ENCODE measurements at places on chromosomes 2 and 18. TPM values are rescaled to one million over a fixed set of nuclear protein-coding genes. Genes with fewer than 3 reads are reported as not detected.
A peak's percentile ranks its signal among the peaks of the same experiment; 100 is the strongest.

DNA sequence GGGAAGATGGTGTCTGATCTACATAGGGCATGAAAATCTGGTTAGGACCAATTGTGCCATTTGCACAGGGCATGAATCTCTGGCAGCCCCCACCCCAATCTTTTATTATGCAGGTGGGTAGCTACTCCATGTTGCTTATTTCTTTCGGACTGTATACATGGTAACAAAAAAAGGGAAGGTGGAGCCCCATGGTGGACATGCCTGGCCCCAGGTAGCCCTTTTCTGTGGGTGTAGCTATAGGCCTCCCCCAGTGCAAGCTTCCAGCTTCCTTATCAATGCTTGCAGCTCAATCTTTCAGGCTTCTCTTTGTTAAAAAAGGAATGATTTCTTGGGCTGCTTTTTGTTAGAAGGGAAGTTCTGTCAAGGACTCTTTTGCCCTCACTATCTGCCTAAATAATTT is 14.3 kb upstream of the UXS1 start:
- DNase-seq, result no peak

DNA sequence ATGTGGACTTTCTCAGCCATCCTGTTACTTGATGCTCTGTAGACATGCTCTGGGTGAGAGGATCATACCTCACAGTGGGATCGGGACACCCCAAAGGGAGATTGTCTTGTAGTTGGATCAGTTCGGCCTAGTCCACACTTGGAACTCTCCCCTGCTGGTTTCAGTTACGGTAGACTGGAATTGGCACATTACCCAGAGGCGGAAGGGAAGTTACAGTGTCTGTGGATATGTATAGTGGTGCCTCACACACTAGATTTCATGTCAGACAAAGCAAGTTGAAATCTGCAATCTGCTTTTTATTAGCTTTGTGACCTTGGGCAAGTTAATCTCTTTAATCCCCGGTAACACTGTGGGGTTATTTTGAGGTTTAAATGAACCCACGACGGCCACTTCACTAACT is 16.2 kb upstream of the CTAGE1 start:
- DNase-seq, result peak; percentile 41

- no peak for DNase-seq
Observed at GRCh38 chr2:134129900-134130537, 123.9 kb upstream of the MGAT5 start.

- no peak for DNase-seq
Observed at GRCh38 chr2:37357069-37357468, 12.6 kb downstream of the QPCT start.

DNA sequence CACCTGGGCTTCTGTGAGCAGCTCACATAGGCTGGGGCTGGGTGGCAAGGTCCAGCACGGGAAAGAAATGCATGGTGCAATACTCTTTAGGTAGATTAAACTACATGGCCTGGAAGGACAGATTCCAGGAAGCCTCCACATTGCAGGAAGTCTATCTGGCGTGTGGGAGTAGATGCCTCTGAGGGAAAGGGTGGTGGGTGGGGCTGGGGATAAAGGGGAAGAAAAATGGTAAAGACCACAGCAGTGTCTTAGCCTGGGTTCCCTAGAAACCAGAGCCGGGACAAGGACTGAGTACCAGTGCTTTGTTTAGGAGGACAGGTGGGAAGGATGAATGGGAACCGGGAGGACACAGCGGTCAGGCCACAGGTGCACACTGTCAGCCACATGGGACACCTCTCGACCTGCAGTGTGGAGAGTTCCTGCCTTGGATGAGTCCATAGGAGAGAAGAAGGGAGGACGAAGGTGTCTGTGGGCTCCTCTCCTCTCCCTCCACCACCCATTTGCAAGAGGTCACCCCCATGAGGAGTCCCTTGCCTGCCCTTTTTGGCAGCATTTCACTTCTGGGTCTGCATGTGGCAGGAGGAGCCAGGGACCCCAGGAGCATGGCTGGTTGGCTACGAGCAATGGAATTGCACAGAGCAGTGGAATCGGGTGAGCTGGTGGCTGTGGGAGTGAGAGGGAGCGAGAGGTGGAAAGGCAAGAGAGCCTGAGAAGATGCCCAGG is 91.5 kb upstream of the HS6ST1 start:
- DNase-seq, result no peak

DNA sequence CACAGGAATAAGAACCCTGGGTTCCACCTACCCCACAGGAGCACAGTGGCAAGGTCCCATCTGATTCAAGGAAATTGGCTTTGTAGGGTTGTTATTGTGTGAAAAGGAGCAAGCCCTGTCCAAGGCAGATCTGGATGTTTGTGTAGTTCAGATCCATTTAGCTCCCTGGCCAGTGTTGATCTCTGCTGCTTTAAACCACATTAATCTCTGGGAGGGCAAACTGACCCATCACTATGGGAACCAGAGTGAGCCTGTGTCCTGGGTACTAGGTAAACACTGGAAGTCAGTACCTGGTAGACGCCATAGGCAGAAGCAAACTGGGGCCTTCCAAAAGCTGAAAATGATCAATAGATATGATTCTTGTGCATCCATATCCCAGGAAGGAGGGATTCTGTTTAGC is 271.5 kb upstream of the EPAS1 start:
- no peak for DNase-seq

DNA sequence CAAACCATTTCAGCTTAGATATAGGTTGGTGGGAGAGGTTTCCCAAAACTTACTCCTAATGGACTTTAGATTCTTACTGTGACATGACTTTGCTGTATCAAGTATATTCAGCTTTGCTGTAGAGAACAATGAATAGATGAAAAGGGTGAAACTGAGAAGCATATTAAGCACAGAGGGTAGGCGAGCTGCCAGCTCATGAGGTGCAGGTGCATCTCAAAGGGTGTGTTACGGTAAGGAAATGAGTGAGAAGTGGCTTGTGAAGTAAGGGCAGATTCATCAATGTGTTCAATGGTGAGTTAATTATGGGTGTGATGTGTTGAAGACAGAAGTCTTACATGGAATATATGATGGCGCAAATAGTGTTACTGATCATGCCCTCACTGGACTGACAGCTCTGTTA is 49.3 kb downstream of the CD8B2 start:
- DNase-seq, result no peak

DNA sequence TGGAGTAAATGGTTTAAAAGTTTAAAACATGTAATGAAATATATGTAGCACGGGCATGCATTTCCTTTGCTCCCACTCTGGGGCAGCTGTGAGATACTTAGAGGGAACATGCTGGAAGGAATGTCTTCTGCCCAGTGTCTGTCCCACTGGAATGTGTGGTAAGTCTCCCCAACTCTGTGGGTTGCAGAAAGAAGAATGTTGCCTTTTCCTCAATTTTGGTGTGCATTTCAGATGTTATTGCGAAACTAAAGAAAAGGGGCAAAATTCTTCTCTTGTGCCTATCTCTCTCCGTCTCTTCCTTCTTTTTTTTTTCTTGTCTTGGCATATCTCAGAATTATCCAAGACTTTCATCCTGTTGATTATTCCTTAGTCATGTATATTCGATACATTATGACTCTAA is 201.1 kb downstream of the SH3RF3 start:
- peak; percentile 29 for DNase-seq

GRCh38 chr18:12839526-12840196 is 44.4 kb downstream of the PTPN2 start:
- DNase-seq, result peak; percentile 58

DNA sequence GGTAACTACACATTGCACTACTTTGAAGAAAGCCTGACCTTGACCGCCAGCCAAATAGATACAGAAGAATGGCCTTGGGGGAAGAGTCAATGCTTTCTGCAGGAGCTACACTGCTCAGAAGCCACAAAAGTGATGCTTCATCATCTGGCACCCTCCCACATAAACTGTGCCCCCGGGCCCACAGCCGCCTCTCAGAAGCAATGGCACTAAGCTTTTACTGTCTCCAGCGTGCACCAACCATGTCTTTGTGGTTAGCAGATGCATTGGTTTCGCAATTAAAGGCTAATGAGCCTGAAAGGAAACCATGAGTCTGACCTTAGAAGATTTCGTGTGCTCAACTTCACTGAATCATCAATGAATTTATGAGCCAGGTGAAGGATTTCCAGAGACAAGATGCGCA is 209.4 kb upstream of the TRIB2 start:
- peak; percentile 95 for DNase-seq

- no peak for DNase-seq
Observed at GRCh38 chr2:38496927-38497669, 105.6 kb downstream of the HNRNPLL start.

DNA sequence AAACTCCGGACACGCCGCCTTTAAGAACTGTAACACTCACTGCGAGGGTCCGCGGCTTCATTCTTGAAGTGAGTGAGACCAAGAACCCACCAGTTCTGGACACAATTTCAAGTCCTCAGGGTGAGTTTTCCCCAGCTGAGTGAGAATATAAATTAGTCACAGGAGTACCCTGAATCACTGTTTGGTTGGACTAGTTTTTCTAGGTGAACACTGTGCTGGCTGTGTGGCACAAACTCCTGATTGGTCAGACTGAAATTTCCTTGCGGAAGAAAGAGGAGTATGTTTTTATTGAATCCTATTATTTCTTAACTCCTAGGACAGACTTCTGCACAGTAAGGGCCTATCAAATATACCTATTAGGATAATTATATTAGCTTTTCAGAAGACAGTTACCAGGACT is 288.1 kb upstream of the UBE2E3 start:
- peak; percentile 81 for DNase-seq

DNA sequence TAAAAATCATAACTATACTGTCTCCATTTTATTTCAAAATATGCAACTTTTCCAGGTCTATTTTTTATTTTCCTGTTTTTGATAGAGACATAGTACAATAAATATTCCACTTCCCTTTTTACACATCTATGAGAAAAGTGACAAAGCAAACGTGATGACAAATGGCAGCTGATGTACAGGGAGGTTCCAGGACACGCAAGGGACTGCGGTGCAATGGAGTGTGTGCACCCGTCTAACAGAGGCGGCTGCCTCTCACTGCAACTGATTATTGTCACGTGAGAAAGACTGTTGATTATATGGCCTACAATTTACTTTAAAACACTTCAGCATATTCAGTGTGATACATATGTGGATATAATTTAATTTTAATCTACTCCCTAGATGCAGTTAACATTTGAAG is 142.6 kb downstream of the LRRC30 start:
- no peak for DNase-seq

DNA sequence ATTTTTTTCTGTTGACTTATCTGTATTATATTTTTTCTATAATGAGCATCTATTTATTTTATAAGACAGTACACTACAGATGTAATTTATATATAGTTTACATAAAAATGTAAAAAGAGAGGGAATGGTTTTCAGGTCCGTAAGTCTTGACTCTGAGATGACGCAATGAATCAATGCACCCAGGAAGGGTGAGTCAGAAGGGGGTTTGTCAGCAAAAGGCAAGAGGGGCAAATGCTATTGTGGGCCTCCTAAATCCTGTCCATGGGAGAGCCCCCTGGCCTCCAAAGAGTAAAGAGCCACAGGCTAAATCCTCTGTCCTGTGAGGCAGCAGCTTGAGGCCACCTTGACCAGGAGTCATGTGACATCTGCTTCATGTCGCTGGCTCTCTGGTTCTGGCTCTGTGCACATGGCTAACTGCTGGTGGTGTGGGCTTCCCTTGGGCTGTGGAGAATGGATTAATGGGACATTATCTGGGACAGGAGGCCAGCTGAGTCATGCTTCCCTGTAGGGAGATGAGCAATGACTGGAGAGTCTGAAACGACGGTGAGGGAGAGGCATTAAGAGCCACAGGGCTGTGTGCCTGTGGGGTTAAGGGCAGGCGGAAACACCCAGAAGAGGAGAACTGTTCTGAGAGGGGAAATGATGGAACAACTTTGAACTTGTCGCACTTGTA is 22.8 kb upstream of the ASB18 start:
- peak; percentile 44 for DNase-seq

GRCh38 chr2:146874260-146874658 is 970.6 kb upstream of the ACVR2A start:
- DNase-seq, result peak; percentile 97

GRCh38 chr2:121286506-121286905 is 1.5 kb upstream of the TFCP2L1 start:
- DNase-seq, result no peak

- DNase-seq, result peak; percentile 33
Observed at GRCh38 chr18:36829362-36830157, 633 bp downstream of the KIAA1328 start.

DNA sequence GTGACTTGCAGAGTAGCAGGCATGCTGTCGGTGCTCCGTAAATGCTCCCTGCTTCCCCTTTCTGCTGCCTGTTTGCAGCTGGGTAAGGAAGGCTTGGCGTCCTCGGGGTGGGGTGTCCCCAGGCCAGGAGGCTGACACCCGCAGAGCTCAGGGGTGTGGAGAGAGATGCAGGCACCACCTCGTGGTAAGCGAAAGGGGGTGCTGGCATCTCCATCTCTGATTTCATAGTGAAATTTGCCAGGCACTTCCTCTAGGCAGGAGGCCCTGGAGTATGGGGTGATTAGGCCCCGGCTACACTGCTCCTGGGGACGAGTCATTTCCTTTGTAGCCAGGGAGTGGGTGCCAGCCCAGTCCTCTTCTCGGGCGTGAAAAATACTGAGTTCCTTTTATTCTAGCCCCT is 160.4 kb downstream of the KLHL29 start:
- peak; percentile 48 for DNase-seq

GRCh38 chr2:56534321-56534720 is 350.5 kb downstream of the CCDC85A start:
- no peak for DNase-seq

DNA sequence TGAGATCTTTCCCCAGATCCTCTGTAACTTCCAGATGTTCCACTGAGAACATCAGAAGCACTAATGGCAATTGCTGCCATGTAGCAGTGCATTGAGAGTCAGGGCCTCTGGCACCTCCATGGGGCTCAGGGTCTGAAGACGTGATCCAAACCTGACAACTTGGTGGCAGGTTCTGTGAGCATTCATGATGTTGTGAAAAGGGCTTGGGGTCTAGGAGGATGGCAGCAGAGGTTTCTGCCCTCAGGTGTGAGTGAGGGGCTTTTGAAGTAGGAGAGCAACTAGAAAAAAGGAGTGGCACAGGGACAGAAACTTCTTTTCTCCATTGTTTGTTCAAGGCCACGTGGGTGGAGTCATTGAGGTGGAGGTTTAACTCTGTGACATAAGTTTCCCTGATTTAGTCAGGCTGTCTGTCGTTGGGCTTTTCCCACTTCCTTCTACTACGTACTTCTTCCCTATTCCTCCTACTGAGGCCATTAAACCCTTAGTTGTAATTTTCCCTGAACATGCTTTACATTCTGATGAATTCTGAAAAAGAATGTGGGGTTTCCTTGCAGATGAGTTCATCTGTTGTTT is 13.1 kb downstream of the CFLAR start:
- peak; percentile 83 for DNase-seq

KLF7 gene
- 39.8 TPM for total RNA-seq

PLB1 gene
- total RNA-seq, result 1.6 TPM

TRAPPC8 gene
- total RNA-seq, result 37.4 TPM

SERPINB10 gene
- 0.79 TPM for total RNA-seq

MYCN gene
- total RNA-seq, result not detected

DPYSL5 gene
- total RNA-seq, result not detected

LOXHD1 gene
- total RNA-seq, result not detected

SLC5A7 gene
- total RNA-seq, result not detected

GKN2 gene
- total RNA-seq, result not detected

DNER gene
- 1.8 TPM for total RNA-seq

SPATA3 gene
- total RNA-seq, result not detected

RESP18 gene
- not detected for total RNA-seq

RNF144A gene
- 0.13 TPM for total RNA-seq

Data from bronchial epithelial cell (primary cell).